H1 (cell line): ENCODE measurements at places on chromosomes 1 and 21.

- no peak for DNase-seq
These were observed 29.6 kb upstream of the KAZN start for GRCh38 chr1:14568716-14569355.

- DNase-seq: no peak
These were observed 192.3 kb downstream of the SLC45A1 start for GRCh38 chr1:8510041-8510823.

DNA sequence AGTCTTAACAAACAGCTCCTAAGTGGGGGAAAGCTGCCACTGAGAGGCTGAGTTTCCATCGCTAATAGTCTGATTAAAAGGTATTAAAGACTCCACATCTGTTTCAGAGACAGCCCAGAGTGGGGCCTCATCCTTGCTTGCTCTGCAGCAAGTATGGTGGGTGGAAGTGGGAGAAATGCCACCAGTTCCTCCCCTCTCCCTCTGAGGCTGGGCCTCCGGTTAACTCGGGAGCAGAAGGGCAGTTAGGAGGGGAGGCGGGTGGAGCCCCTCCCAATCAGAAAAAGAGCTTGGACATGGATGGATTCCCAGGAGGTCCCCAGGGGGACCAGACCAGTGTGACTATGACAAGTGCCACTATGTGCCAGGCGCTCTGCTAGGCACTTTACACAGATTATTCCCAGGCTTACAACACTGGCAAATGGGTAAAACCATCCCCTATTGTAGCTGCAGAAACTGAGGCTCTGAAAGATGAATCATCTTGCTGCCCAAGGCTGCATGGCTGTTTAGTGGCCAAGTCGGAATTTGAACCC is 11.4 kb upstream of the ASCL5 start:
- no peak for DNase-seq

DNA sequence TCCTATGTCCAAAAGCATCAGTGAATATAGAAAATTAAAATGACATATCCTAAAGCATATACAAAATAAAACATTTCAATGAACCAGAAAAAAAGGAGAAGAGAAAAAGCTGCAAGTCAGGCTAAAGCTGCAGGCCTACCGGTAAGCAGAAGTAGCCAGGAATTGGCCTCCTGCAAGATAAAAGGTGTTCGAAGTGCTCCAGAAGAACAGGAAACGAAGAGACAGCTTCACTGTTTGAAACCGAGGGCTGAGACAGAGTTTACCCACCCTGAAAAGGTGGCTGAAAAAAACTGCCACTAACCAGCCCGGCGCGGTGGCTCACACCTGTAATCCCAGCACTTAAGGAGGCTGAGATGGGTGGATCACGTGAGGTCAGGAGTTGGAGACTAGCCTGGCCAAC is 37.4 kb downstream of the NSL1 start:
- DNase-seq: no peak

- no peak for DNase-seq
These were observed 25.7 kb downstream of the DNAJC11 start for GRCh38 chr1:6675941-6676340.

DNA sequence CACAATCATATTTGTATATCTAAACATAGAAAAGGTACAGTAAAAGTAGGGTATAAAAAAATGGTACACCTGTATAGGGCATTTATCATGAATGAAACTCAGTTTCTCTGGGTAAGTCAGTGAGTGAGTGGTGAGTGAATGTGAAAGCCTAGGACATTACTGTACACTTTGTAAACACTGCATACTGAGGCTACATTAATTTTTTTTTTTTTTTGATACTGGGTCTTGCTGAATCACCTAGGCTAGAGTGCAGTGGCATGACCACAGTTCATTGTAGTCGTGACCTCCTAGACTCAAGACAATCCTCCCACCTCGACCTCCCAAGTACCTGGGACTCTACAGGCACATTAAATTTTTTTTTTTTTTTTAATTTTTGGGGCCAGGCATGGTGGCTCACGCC is 27.8 kb downstream of the FBXO28 start:
- no peak for DNase-seq

DNA sequence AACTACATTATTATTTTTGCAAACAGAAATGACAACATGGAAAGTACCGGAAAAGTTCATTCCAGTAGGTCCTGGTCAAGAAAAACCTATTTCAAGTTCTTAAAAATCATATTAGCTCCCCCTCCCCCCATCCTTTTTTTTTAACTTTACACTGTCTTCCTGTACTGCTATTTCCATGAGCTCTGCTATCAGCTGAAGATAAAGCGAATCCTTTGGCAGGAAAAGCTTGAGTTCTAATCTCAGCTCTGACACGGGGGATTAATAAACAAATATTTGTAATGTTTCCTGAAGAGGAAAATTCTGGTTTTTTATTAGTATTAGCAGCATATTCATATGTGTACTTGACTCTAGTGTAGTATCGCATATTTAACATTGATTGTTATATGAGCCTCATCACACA is 190.7 kb upstream of the ESRRG start:
- DNase-seq: no peak

DNA sequence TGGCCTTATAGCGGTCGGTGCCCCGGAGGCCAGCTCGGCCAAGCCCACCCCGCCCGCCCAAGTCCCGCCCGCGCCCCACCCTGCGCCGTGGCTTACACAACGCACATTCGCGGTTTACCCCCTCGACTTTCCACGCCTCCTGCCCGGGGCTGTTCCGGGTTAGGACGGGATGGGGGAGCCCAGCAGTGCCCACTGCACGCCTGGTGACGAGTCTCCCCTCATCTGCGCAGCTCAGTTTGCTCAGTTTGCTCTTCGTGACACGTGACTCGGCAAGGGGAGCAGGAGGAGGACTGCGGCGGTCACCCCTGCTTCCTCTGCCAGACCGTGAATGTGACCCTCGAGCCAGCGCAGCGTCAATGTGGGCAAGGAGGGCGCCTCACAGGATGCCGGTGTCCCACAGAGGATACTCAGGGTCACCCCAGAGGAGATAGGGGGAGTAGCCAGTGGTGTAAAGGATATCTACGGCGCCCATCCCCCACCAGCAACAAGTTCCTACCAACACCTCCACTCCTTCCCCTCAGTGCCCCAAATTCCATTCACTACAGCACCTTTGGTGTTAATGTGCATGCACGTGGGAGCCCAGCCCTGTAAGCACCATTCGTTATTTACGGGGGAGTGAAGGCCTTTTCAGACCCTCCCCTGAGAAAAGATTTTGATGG is 350 bp upstream of the S100A6 start:
- DNase-seq: no peak

GRCh38 chr1:44425341-44426082 is 20.5 kb downstream of the RNF220 start:
- DNase-seq: no peak

GRCh38 chr1:2945821-2946231 is 75.4 kb upstream of the ACTRT2 start:
- DNase-seq: no peak

DNA sequence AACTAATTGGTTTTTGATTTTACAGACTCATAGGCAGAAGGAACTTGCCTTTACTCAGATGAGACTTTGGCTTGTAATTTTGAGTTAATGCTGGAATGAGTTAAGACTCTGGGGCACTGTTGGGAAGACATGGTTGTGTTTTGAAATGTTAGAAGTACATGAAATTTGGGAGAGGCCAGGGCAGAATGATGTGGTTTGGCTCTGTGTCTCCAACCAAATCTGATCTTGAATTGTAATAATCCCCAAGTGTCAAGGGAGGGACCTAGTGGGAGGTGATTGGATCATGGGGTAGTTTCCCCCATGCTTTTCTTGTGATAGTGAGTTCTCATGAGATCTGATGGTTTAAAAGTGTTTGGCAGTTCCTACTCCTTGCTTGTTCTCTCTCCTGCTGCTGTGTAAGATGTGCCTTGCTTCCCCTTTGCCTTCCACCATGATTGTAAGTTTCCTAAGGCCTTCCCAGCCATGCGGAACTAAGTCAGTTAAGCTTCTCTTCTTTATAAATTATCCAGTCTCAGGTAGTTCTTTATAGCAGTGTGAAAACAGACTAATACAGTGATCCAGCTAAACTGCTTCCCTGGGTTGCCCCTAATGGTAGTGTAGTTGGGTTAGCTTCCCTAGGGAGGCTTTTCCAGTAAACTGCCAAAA is 10.2 kb downstream of the CPT2 start:
- no peak for DNase-seq

- DNase-seq: no peak
These were observed 3.8 kb downstream of the NFIA start for GRCh38 chr1:61085983-61086644.

- DNase-seq: no peak
These were observed 428.6 kb downstream of the PTPRC start for GRCh38 chr1:199067483-199067882.

- no peak for DNase-seq
These were observed 126.9 kb downstream of the SETD4 start for GRCh38 chr21:35933466-35933865.

GRCh38 chr1:216422821-216423520 is at the start of gene USH2A:
USH2A (minus strand) TSS chr1:216423448; CDS start chr1:216422336, 1,112 bp downstream.
- no peak for DNase-seq

DNA sequence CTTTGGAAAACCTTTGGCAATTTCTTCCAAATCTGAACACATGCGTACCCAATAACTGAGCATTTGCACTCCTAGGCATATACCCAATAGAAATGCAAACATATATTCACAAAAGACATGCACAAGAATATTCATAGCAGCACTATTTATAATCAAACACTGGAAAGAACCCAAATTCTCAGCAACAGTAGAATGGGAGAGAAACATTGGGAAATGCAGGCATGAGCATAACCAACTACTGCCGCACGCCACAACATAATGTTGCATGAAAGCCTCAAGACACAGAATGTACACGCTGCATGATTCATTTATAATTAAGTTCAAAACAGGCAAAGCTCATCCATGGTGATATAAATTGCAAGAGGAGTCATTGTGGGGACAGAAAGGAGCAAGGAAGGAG is 69.5 kb upstream of the FBXO28 start:
- DNase-seq: no peak

GRCh38 chr1:184517130-184517529 is 130.3 kb downstream of the C1orf21 start:
- no peak for DNase-seq

DNA sequence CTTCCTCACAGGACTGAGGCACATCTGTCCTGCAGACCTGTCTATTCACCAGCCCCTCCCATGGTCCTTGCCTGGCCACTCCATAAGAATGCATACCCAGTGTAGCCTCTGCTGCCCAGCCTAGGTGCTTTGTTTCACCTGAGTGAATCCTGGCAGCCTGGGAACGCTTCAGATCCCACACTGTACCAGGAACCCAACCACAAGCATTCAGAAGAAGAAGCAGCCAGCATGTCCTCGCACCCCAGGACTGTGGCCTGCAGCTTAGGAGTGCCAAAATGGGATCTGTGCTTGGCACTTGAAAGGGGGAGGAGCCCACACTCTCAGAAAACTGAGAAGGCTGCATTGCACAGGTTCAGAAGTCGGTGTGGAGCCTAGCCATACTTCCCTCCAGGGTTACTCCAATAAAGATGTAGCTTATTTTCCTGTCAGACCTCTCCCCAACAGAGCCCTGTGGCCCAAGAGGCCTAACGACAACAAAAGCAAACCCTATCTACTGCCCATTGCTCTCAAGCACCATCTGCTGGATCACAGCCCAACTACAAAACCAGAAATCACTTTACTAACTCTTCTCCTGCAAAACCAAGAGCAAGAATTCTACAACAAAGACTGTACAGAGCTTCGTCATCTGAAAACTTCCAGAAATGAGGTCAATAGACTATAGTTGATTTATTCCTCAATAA is 923.1 kb upstream of the NEGR1 start:
- no peak for DNase-seq

DNA sequence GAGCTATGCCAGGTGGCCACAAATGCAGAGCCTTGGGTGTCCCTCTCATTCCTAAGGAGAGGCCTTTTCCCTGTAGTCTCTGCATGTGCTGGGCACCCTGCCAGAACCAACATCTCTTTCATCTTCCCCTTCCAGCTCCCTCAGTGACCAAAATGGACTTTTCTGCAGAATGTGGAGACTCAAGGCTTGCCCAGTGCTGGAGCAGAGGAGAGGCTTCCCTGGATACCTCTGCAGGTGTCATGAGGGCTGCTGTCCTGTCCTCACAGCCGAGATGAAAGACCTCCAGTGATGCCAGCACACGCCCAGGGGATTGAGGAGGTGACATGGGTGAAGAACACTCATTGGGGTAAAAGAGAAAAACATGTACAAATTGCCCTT is 347.0 kb upstream of the AJAP1 start:
- no peak for DNase-seq

DNA sequence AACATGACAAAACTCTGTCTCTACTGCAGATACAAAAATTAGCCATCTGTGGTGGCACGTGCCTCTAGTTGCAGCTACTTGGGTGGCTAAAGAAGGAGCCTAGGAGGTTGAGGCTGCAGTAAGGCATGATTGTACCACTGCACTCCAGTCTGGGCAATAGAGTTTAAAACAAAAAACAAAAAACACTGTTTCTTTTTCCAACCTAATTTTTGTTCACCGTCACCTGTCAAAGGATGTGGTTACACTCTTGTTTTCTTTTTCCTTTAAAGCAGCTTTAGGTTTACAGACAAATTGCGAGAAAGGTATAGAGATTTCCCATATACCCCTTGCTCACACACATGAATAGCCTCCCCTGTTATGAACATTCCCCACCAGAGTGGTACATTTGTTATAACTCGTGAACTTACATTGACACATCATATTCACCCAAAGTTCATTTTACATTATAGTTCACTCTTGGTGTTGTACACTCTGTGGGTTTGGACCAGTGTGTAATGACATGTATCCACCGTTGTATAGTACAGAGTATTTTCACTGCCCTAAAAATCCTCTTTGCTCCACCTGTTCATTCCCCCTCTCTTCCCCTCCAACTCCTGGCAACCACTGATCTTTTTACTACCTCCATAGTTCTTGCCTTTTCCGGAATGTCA is 26.2 kb downstream of the SMG7 start:
- no peak for DNase-seq

DNA sequence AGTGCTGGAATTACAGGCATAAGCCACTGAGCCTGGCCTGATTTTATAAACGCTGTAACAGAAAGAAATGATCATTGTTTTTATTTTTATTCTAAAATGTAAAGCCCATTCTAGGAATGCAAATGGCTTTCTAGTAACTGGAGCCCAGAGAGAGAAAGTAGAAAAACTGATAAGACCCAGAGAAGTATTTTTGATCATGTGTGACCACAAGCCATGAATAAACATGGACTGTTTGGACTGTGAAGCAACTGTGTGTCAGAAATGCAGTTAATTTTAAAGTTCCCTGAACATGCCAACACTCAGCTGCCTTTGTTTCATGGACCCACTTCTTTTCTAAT is 39.7 kb downstream of the EIF2B3 start:
- DNase-seq: no peak

DNA sequence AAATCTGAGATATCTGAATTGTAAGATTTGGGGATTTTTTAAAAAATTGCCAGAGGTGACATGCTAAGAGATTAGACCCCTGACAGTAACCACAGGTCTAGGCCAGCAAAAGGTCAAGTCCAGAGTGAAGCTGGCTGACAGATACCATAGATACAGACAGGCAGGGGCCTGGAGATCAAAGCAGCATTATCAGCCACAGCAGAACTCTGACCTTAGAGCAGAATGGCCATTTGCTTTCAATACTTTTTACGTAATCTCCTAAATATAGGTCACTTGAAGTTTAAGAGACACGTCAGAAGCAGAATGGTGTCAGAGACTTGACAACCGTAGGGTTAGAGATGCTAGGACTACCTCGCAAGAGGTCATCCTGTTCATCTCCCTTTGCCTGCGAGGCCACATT is 40.8 kb upstream of the RXRG start:
- DNase-seq: no peak
